Heart left ventricle (tissue), 16 donors: ENCODE measurements at places on chromosomes 1 and 21. TPM values are rescaled to one million over a fixed set of nuclear protein-coding genes. Genes with fewer than 3 reads are reported as not detected.

DNA sequence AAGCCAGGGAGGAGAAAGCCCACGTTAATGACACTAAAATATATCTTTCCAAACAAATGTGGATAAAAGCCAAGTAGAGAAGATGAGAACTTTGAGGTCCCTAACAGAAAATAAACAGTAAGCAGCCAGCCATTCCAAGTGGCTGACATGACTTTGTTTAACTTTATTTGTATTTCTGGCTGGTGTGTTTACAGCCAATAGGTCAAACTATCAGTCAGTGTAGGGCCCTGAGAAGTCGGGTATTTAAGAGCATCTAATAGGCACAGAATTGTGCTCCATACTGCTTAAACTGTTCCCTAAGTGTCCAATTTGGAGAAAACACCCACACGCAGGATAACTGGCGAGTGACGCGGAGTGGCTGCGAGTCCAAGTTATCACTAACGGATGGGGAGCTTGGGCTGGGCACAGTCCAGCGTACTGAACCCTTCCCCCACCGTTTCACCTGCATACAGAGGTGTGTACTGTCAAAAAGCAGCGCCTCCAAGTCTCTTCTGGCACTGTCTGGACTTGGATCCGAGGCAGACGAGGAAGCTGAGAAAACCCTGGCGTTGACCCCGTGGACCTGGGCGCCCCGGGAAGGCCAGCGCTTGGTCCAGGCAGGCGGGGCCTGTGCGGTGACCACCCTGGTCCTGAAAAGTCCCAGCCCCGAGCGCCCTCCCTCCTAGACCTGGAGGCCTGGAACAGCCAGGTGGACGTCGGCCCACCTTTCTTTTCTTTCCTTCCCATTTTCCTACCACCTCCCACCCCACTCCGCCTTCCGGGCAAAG lies 662 bp upstream of the LGALS8 start:
- H3K27ac ChIP-seq, result peak overlapping the region; percentile 73
- H3K27me3 ChIP-seq, result no peaks in the 10 kb centered on the region
- H3K4me3 ChIP-seq, result peak overlapping the region; percentile 83
- peaks cover 24% of the 10 kb centered on the region for H3K4me1 ChIP-seq
- peak; percentile 54 for DNase-seq

GRCh38 chr1:192654591-192655251 lies 18.8 kb downstream of the RGS13 start:
- H3K36me3 ChIP-seq, result no peaks in the 10 kb centered on the region
- H3K4me3 ChIP-seq, result no peak overlapping the region
- no peaks in the 10 kb centered on the region for H3K4me1 ChIP-seq
- DNase-seq, result no peak

- H3K36me3 ChIP-seq, result no peaks in the 10 kb centered on the region
- H3K4me1 ChIP-seq, result no peaks in the 10 kb centered on the region
- DNase-seq, result no peak
- peak overlapping the region; percentile 4 for H3K4me3 ChIP-seq
- no peaks in the 10 kb centered on the region for H3K27me3 ChIP-seq
- H3K27ac ChIP-seq, result no peak overlapping the region
These were observed 22.9 kb downstream of the RRP1 start for GRCh38 chr21:43812139-43812821.

RASAL2 gene
- total RNA-seq, result 44.1 TPM

DNA sequence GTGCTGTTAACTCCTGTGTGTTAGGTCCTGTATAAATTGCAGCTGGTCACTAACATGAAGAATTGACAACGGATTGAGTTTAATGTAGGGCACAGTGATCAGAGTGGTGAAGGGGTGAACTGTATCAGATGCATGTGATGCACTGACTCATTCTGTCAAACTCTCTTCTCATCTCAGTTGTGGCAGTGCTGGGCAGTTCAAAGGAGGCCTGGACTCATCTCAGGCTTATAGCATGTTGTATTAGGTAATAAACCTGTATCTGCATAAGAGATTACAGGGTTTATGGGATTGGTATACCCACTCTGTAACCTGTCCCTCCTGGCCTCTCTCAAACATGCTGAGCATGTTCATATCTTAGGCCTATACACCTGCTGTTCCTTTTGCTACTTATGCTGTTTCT lies 12.4 kb upstream of the GBP3 start:
- H3K27ac ChIP-seq, result no peak overlapping the region
- H3K4me3 ChIP-seq, result no peak overlapping the region
- H3K4me1 ChIP-seq, result no peaks in the 10 kb centered on the region
- DNase-seq, result no peak
- no peaks in the 10 kb centered on the region for H3K36me3 ChIP-seq
- no peaks in the 10 kb centered on the region for H3K27me3 ChIP-seq

USH2A gene
- 1.7 TPM for total RNA-seq

- no peaks in the 10 kb centered on the region for H3K36me3 ChIP-seq
- no peaks in the 10 kb centered on the region for H3K27me3 ChIP-seq
- H3K4me3 ChIP-seq, result no peak overlapping the region
- H3K4me1 ChIP-seq, result no peaks in the 10 kb centered on the region
- DNase-seq, result no peak
- no peak overlapping the region for H3K27ac ChIP-seq
These were observed 9.5 kb upstream of the RPTN start for GRCh38 chr1:152168535-152168868.

GPR3 gene
- total RNA-seq, result 0.69 TPM

DNA sequence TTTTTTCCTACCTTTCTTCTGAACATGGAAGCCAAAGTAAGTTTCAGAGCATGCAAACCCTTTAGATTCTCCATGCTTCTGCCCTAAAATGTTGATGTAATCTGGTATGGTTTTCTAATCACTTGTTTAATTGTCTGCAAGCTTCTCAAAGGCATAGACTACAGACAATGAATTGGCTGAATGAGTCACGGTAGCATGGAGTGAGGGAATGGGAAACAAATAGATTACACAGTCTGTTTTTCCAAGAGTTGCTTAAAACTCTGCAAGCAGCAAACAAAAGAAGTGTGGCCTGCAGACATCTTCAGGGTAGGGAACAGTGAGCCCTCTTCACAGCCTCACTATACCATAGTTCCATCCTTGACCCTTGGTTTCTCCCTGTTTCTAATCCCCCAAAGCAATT lies 326.0 kb downstream of the BARHL2 start:
- no peaks in the 10 kb centered on the region for H3K4me1 ChIP-seq
- H3K36me3 ChIP-seq, result no peaks in the 10 kb centered on the region
- no peak overlapping the region for H3K4me3 ChIP-seq
- no peaks in the 10 kb centered on the region for H3K27me3 ChIP-seq
- no peak for DNase-seq
- no peak overlapping the region for H3K27ac ChIP-seq

DNA sequence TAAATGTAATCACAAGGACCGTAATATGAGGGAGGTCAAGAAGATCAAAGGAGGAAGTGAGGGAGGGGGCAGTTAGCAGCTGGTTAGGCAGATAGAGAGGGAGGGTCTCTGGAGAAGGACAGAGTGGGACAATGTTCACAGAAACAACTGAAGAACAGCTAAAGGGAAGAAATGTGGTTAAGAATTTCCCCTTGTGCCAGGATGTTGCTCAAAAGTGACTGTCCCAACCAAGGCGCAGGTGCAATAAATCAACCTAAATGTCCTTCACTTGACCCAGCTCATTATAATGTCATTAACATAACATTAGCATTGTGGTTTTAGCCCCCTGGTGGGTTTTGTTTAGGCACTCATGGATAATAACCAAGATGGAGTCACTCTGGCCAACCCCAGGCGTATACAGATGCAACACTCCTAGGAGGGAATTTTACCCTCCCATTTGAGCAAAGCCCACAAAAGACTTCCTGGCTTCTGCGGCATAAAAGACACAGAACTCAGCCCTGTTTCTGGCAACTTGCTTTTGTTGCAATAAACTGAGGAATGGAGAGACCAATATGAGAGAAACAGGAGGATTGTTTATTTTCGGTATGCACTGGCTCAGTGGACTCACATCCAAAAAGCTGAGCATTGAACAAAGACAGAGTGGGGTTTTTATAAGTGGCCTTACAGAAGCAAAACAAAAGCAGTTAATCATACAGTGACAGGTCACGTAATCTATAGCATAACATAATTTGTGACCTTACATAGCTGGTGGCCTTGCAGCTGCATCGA lies 7.3 kb upstream of the CA6 start:
- H3K4me3 ChIP-seq, result no peak overlapping the region
- H3K27me3 ChIP-seq, result no peaks in the 10 kb centered on the region
- H3K4me1 ChIP-seq, result peaks cover 4% of the 10 kb centered on the region
- no peaks in the 10 kb centered on the region for H3K36me3 ChIP-seq
- no peak for DNase-seq
- H3K27ac ChIP-seq, result peak overlapping the region; percentile 24

SDC3 gene
- total RNA-seq, result 26.1 TPM

SELENBP1 gene
- total RNA-seq, result 31.1 TPM

DNA sequence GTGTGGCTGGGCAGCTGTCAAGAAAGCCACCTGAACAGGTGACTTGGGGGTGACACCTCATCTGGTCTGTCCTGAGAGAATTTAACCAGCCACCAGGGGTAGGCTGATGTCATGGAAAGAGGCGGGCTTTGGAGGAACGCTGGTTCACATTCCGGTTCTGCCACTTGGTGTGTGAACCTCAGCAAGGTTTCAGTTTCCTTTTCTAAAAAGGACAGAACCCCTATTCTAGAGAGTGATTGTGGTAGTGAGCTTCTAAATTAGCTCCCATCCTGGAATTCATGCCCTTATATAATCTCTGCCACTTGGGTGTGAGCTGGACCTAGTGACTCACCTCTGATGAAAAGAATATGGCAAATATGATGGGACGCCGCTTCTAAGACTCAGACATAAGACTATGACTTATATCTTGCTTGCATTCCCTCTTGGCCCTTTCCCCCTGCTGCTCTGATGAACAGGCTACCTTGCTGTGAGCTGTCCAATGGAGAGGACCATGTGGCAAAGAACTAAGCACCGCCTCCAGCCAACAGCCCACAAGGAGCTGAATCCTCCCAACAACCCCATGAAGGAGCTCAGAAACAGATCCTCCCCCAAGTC lies 332.1 kb downstream of the RRAGC start:
- no peaks in the 10 kb centered on the region for H3K36me3 ChIP-seq
- no peak overlapping the region for H3K4me3 ChIP-seq
- no peak for DNase-seq
- H3K27ac ChIP-seq, result no peak overlapping the region
- H3K27me3 ChIP-seq, result peaks cover 31% of the 10 kb centered on the region

DNA sequence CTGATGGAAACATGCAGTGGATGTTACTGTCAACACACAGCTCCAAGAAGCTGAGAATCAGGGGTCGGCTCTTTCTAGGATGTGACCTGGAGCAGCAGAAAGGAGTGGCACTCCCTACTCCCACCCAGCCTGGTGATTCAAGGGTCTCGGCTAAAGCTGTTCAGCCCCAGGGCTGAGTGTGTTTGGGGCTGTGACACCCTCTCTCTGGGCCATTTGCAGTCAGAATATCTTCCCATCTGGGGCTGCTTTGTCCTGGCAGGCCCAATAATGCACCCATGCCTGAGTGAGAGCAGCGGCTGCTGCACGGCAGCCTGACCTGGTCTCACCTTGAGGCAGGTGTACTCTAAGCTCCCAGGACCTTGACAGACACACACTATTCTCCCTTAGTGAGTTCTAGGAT lies 52.5 kb upstream of the AJAP1 start:
- DNase-seq, result no peak
- H3K36me3 ChIP-seq, result no peaks in the 10 kb centered on the region
- no peak overlapping the region for H3K4me3 ChIP-seq
- H3K27me3 ChIP-seq, result peaks cover 7% of the 10 kb centered on the region
- H3K27ac ChIP-seq, result no peak overlapping the region

PLA2G2C gene
- not detected for total RNA-seq

GRCh38 chr1:47523835-47524215 lies 86.0 kb downstream of the FOXD2 start:
- no peak for DNase-seq
- H3K4me3 ChIP-seq, result no peak overlapping the region
- H3K36me3 ChIP-seq, result no peaks in the 10 kb centered on the region
- H3K27ac ChIP-seq, result no peak overlapping the region

DNA sequence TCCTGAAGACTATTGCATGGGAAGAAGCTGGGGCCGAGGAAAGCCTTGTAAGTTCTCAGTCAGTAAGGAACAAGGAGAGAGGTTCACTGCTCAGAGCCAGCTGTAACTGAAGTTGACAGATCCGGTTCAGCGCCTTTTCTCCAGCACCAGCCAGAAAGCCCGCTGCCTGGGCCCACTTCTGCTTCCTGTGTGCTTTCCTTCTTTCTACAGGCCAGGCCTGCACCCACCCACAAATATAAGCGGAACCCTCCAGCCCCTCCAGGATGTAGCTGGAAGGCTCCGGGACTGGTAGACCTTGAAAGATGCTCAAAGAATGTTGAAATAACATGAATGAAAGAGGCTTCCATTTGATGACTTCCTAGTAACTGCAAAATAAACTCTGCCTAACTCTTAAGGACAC lies 38.8 kb downstream of the PARP1 start:
- DNase-seq, result no peak
- no peak overlapping the region for H3K4me3 ChIP-seq
- H3K27ac ChIP-seq, result no peak overlapping the region
- H3K4me1 ChIP-seq, result no peaks in the 10 kb centered on the region
- no peaks in the 10 kb centered on the region for H3K27me3 ChIP-seq

S100B gene
- 0.49 TPM for total RNA-seq

DNA sequence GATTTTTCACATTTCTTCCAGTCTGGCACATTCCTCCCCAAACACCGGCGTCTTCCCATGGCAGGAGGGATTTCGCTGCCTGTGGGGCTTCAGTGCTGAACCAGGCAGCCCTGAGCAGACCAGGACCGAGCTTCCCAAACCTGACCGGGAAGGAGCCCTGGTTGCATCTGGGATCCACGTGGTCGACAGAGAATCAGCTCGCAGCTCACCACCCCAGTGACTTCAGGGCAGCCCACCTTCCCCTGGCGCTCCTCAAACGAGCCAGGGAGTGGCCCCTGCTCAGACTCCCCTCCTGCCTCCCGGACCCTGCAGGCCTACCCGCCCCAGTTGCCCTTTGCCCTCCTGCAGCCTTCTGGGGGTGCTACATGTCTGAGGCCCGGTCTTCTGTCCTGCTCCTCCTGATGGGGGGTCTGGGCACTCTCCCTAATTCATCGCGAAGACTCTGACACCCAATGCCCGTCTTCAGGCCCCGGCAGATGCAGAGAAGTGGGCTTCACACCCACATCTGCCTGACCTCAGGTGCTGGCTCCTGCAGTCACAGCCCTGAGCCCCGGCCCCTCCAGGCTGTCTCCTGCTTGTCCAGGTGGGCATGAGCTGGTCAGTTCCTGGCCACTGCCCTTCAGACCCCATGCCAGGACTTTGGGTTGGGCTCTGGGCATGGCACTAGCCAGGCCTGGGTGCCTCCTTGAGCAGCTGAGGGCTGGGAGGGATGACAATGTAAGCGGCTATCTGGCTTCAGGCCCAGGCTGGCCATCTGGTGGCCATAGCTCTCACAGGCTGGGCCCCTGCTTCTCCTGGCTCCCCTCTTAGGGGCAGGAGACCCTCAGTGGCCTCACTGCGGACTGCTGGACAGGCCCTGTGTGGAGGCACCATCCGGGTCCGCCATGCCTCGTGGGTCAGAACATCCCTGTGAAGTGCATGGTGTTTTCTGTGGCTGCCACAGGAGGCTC lies 26.1 kb upstream of the PRSS38 start:
- no peak overlapping the region for H3K27ac ChIP-seq
- peaks cover 4% of the 10 kb centered on the region for H3K4me1 ChIP-seq
- H3K4me3 ChIP-seq, result peak overlapping the region; percentile 78
- H3K36me3 ChIP-seq, result no peaks in the 10 kb centered on the region
- DNase-seq, result no peak
- H3K27me3 ChIP-seq, result no peaks in the 10 kb centered on the region

ADCY10 gene
- total RNA-seq, result 0.67 TPM
